ENCODE measurements at places on chromosomes 7 and 10.

GRCh38 chr7:159246702-159247480 lies 102.2 kb upstream of the VIPR2 start:
- no peak for DNase-seq

DNA sequence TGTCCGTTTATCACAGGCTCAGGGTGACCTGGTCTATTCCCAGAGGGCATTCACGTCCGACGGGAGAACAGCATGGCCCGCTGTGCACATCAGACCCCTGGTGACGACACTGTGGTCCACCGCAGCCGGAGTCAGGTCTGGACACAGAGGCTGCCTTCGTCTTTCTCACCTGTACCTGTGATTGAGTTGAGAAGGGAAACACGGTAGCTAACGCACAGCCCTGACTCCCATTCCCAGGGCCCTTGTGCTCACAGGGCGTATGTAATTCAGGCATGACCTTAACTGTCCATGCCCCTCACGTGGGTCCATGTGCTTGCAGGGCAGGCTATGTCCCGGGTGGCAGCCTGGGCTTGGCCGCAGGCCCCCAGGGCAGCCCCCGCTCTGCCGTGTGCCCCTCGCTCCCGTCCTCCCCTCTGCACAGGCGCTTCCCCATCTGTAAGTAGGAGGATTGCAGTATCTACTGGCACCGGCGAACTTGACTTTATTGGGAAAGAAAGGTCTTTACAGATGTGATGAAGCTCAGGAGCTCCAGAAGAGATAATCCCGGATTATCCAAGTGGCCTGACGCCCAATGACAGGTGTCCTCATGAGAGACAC lies 221.3 kb upstream of the TCERG1L start:
- DNase-seq: no peak

- peak; percentile 75 for DNase-seq
Observed at GRCh38 chr7:151436446-151437158, 3.3 kb downstream of the CRYGN start.

- no peak for DNase-seq
Observed at GRCh38 chr7:1761097-1761496, 91.0 kb downstream of the ELFN1 start.

- peak; percentile 62 for DNase-seq
Observed at GRCh38 chr7:5638994-5639393, 142.5 kb downstream of the RNF216 start.

- DNase-seq: no peak
Observed at GRCh38 chr10:94680544-94680943, 3.0 kb upstream of the CYP2C18 start.

DNA sequence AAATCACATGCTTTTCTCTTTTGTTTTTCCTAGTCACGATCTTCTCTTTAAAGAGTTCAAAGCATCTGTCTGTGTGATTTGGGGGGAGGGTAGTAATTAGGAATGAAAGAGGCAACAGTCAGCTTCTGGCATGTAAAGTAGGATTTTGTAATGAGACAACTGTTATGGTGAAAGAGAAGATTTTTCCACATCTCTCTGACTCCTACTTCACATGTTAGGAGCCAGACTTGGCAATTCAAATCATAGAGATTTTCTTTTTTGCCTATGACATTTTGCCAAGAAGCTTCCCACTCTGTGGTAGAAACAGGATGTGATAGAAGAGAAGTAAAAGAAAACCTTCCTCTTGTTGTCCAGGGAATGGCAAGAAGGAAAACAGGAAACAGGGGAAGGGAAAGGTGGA lies 38.3 kb upstream of the KLHL7 start:
- peak; percentile 79 for DNase-seq

- peak; percentile 71 for DNase-seq
Observed at GRCh38 chr7:133530682-133531081, 277.8 kb downstream of the EXOC4 start.

- no peak for DNase-seq
Observed at GRCh38 chr10:46239993-46240683, 46.7 kb upstream of the ANTXRL start.

- DNase-seq: no peak
Observed at GRCh38 chr10:105579112-105579511, 938.0 kb downstream of the SORCS3 start.

GRCh38 chr10:70935125-70935625 lies 46.8 kb upstream of the PCBD1 start:
- DNase-seq: no peak

GRCh38 chr10:78920011-78920410 lies 148.8 kb upstream of the ZMIZ1 start:
- no peak for DNase-seq

DNA sequence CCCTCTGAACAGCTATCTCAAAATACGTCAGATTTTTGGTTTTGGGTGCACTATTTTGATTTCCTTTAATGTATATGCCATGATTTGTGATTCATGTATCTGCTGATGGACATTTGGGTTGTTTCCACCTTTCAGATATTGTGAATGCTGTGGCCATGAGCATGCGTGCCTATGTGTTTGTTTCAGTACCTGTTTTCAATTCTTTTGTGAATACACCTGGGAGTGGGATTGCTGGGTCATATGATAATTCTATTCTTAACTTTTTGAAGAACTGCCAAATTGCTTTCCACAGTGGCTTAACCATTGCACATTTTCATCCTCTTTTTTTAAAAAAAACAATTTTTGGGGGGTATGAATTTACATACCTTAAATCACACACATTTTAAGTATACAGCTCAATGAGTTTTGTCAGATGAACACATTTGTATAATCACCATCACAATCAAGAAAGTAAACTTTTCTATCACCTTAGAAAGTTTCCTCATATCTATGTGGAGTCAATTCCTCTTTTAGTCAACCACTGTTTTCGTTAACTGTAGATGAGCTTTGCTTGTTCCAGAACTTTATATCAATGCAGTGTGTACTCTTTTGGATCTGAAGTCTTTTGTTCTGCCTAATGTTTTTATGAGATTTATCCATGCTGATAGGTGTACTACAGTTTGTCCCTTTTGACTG lies 36.9 kb downstream of the CYP26A1 start:
- DNase-seq: no peak

DNA sequence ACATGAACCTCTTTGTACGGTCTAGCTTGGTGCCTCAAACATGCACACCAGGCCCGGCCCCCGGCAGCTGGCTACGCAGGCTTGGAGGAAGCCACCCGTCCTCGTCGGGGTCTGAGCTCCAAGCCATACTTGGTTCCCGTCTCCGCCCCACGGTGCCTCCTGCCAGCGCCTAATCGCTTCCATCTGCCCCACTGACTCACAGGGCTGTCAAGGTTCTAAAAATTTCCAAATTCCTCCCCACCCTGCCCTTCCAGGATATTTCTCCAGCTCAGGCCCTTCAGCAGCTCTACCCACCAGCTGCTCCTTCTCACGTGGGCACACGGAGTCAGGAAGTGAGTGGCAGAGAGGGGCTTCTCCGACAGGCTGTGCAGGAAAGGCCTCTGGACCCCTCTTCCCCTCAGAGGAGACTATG lies 38.8 kb downstream of the TMEM270 start:
- peak; percentile 97 for DNase-seq

DNA sequence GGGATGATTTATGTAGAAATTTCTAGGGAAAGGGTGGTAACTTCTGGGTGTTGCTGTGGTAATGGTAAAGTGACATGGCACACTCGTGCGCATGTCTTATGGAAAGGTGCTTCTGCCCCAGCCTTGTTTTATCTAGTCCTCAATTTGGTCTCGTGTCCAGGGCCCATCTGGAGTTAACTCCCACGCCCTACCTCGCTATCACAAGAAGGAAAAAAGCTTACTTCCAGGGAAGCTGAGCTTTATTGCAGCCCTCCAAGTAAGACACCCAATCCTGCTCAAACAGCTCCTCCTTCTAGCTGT lies 611.8 kb downstream of the TNS3 start:
- no peak for DNase-seq

- peak; percentile 100 for DNase-seq
Observed at GRCh38 chr7:100087055-100087750, 1.6 kb upstream of the COPS6 start.

DNA sequence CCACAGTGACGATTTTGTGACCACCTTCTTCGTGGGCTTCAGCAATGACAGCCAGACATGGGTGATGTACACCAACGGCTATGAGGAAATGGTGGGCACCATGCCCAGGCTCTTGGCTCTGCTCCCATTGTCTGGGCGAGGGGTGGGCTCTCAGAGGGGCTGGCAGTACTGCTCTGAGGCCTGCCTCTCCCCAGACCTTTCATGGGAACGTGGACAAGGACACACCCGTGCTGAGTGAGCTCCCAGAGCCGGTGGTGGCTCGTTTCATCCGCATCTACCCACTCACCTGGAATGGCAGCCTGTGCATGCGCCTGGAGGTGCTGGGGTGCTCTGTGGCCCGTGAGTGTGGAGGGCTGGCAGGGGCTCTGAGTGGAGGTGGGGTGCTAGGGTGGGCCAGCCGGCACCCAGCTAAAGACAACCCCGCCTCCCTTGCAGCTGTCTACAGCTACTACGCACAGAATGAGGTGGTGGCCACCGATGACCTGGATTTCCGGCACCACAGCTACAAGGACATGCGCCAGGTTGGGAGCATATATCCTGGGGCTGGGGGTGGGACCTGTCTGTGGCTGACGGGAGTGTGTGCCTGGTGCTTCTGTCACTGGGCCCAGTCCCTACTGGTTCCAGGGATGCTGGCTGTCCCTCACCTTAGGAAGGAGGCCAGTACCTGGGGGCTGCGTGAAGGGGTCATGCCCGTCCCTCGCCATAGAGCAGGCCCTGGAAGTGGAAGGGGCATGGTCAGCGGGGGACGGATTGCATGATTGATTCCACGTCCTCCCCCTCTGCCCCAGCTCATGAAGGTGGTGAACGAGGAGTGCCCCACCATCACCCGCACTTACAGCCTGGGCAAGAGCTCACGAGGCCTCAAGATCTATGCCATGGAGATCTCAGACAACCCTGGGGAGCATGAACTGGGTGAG lies 6.8 kb downstream of the AEBP1 start:
- DNase-seq: no peak

- DNase-seq: no peak
Observed at GRCh38 chr7:40418448-40418847, 283.6 kb downstream of the SUGCT start.

- peak; percentile 58 for DNase-seq
Observed at GRCh38 chr7:129438839-129439651, 4.8 kb downstream of the STRIP2 start.

DNA sequence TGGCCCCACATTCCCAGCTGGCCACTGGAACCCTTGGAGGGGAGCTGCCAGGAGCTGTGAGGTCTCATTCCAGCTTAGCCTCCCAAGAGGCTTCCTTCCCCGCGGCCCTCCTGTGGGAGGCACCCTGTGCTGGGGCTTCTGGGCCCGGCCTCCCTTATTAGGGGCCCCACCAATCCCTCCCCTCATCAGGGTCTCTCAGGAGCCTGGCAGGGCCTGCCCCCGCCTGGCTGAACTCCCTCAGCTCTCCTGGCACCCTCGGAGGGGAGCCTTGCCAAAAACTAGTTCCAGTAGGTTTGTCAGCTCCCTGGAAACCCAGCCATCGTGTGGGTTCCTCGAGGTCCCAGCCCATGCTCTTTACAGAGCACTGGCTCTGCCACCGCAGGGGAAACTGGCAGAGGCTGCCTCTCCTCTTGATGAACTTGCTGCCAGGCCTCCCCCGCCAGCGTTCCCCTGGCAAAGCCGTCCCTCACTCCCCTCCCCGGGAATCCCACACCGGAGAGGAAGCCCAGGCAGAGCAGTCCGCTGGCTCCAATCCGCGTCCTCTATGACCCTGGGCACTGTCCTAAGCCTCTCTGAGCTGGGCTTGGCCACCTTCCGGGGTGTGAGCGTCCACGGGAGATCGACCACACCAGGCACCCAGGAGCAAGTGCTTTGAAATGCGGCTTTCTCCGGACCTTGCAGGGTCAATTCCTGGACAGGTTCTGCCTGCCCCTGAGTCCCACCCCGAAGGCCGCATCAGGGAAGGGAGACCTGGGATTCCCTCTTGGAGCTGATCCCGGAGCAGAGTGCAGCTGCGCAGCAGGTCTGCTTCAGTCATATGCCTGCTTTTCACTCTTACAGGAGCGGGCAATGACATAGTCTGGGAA lies 139.8 kb downstream of the ARHGAP22 start:
- no peak for DNase-seq

- no peak for DNase-seq
Observed at GRCh38 chr7:132680590-132680989, 104.3 kb upstream of the PLXNA4 start.

GRCh38 chr10:104081998-104082397 lies 3.7 kb downstream of the COL17A1 start:
- DNase-seq: no peak

GRCh38 chr7:141748396-141748795 lies 10.2 kb downstream of the SSBP1 start:
- DNase-seq: no peak

DNA sequence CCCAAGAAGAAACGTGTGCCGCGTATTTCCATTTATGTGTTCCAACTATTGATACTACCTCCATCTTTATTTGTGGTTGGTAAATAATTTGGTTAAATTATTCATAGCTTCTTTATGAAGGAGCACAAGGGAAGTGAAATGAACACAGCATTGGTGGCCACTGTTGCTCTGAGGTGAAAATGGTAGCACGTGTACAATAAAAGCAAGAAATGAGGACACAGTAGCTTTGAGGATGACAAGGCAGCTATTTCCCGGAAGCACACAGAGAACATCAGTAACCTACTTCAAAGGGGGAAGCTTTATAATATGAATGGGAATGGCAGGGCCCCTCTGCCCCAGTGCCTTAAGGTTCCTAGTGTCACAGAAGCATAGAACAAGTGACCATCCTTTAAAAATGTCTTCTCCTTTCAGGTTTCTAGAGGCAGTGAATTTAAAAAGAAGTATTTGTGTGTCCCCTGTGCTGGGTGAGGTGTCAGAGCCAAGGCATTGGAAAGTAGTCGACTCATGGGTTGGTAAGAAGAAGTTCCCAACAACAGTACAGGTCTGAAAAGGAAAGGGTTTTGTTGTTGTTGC lies 78.8 kb downstream of the SGMS1 start:
- no peak for DNase-seq

GRCh38 chr7:96679886-96680285 lies 29.8 kb downstream of the SEM1 start:
- DNase-seq: no peak

DNA sequence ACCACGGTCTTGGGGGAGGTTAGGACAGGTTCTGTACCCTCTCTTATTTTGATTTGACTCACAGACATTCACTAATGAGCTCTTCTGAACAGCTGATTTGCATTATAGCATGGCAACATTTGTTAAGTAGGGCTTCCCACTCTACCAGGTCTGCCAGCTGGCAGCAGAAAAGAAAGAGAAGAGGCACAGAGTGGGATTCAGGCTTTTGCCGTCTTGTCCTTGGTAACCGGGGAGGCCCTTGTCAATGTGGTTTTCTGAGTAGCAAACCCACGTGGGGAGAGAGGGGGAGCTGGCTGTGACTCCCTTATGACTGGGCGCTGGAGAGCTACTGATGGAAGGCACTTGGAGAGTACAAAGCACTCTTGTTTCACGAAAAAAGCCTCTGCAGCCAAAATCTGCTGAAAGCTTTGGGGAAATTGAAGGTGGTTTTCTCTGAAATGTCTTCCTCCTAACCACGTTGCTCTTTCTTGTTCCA lies 355.3 kb upstream of the GALNT17 start:
- no peak for DNase-seq

GRCh38 chr10:36185097-36185496 lies 543.0 kb upstream of the FZD8 start:
- no peak for DNase-seq

GRCh38 chr10:88893611-88894010 lies 13.6 kb downstream of the STAMBPL1 start:
- DNase-seq: peak; percentile 84

- no peak for DNase-seq
Observed at GRCh38 chr10:94852438-94852837, 86.0 kb upstream of the CYP2C9 start.

- DNase-seq: peak; percentile 48
Observed at GRCh38 chr10:72375173-72375572, 20.5 kb upstream of the DNAJB12 start.

GRCh38 chr10:1605999-1606940 lies 131.1 kb downstream of the ADARB2 start:
- no peak for DNase-seq

GRCh38 chr10:6612371-6612770 lies 32.3 kb upstream of the PRKCQ start:
- no peak for DNase-seq
